ENCODE measurements at places on chromosomes 5 and 9. TPM values are rescaled to one million over a fixed set of nuclear protein-coding genes. Genes with fewer than 3 reads are reported as not detected.
A peak's percentile ranks its signal among the peaks of the same experiment; 100 is the strongest.

The KCNV2 gene
- total RNA-seq: not detected

The CCDC152 gene
- 0.78 TPM for total RNA-seq

The NEUROG1 gene
- not detected for total RNA-seq

The SERINC5 gene
- 60.4 TPM for total RNA-seq

The TRIP13 gene
- 0.81 TPM for total RNA-seq

The HMCN2 gene
- total RNA-seq: 7.8 TPM

GRCh38 chr5:39423331-39423751 is 1.4 kb downstream of the DAB2 start:
- H3K27ac ChIP-seq: peak overlapping the region; percentile 84
- peak overlapping the region; percentile 69 for H3K4me3 ChIP-seq
- H3K27me3 ChIP-seq: no peaks in the 10 kb centered on the region
- no peak for DNase-seq
- H3K36me3 ChIP-seq: no peaks in the 10 kb centered on the region

- no peaks in the 10 kb centered on the region for H3K27me3 ChIP-seq
- peaks cover 3% of the 10 kb centered on the region for H3K4me1 ChIP-seq
- no peak for DNase-seq
- H3K27ac ChIP-seq: no peak overlapping the region
These were observed 11.8 kb upstream of the JAK2 start for GRCh38 chr9:4973246-4973645.

DNA sequence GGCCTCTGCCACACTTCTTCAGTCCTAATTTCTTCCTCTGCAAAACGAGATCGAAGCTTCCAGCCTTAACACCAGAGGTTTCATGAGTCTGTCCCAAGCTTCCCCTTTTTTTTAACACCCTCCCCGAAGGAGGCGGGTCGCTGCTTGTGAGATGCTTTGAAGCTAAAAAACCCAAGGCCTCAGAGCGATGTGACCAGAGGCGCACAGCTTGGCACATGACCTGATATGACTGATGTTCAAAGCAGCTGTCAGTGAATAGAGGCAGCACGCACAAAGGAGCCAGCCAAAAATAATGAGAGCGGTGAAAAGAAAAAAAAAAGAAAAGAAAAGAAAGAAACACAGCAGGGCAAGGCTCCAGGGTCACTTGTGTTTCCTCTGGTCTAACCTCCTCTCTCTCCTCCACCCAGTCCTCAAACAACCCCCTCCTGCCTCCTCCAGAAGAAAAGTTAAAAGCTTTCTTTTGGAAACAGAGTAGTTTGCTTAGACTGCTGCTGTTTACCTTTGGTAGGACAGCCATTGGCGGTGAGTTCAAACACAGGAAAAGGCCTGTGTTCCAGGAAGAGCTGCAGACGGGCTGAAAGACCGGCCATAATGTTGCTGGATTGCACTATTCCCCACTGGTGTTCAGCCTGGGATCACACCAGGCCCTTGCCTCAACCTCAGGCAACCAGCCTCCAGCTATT is 10.9 kb upstream of the ZNF366 start:
- no peaks in the 10 kb centered on the region for H3K27me3 ChIP-seq
- DNase-seq: peak; percentile 74
- no peak overlapping the region for H3K4me3 ChIP-seq
- peak overlapping the region; percentile 70 for H3K27ac ChIP-seq

GRCh38 chr5:14241141-14241540 is 98.0 kb downstream of the TRIO start:
- no peak for DNase-seq
- no peak overlapping the region for H3K4me3 ChIP-seq
- H3K27me3 ChIP-seq: no peaks in the 10 kb centered on the region
- H3K27ac ChIP-seq: no peak overlapping the region
- peaks cover 6% of the 10 kb centered on the region for H3K4me1 ChIP-seq
- H3K36me3 ChIP-seq: no peaks in the 10 kb centered on the region

DNA sequence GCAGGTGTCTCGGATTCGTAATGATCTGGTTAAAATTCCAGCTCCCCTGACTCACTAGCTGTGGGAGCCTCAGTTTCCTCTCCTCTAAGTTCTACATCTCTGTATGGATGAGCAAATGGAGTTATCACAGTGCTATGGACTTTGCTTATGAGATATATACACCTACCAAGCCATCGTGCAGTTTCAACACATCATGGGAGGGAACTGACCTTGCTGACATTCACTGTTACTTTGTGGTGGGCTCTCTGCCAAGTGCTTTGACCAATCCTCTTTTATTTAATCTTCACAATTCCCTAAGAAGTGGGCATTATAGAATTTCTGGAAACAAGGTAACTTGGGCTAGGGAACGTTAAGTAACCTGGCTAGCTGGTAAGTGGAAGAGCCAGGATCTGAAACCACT is 70.2 kb downstream of the PTPN3 start:
- no peaks in the 10 kb centered on the region for H3K27me3 ChIP-seq
- no peaks in the 10 kb centered on the region for H3K4me1 ChIP-seq
- no peak overlapping the region for H3K27ac ChIP-seq

- no peaks in the 10 kb centered on the region for H3K36me3 ChIP-seq
- H3K27ac ChIP-seq: no peak overlapping the region
- no peak overlapping the region for H3K4me3 ChIP-seq
- DNase-seq: no peak
These were observed 39.7 kb downstream of the EGFLAM start for GRCh38 chr5:38297830-38298608.

GRCh38 chr5:63928451-63928850 is 33.8 kb downstream of the HTR1A start:
- no peaks in the 10 kb centered on the region for H3K27me3 ChIP-seq
- no peak for DNase-seq
- no peaks in the 10 kb centered on the region for H3K4me1 ChIP-seq
- H3K4me3 ChIP-seq: no peak overlapping the region
- H3K27ac ChIP-seq: no peak overlapping the region
- H3K36me3 ChIP-seq: no peaks in the 10 kb centered on the region

DNA sequence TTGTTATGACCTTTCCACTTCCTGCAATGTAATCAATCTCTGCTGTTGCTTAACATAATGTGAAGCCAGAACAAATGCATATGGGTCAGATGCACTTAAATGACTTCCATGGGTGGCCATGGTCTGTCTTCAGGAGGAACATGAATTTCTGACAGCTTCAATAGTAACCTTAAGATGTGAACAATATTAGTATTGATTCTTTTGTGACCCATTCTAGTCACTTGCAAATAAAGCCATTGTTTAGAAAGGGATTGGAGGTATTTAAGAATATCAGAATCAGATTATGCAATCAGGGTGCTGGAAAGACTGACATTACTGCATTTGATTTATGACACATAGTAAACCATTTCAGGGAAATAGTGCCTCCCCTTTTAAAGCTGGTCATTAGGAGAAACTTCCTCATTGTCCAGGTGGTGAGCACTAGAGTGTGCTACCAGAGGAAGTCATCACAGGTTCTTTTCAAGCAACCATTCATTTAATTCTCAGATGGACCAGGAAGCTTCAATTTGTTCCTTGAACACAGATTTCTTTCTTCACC is 32.1 kb downstream of the GRIN3A start:
- no peak for DNase-seq
- no peaks in the 10 kb centered on the region for H3K4me1 ChIP-seq
- H3K27me3 ChIP-seq: peaks cover 6% of the 10 kb centered on the region
- H3K36me3 ChIP-seq: no peaks in the 10 kb centered on the region
- no peak overlapping the region for H3K27ac ChIP-seq

GRCh38 chr5:113161806-113162205 is 185.2 kb downstream of the DCP2 start:
- H3K27ac ChIP-seq: no peak overlapping the region
- no peaks in the 10 kb centered on the region for H3K36me3 ChIP-seq
- no peak for DNase-seq
- H3K4me1 ChIP-seq: no peaks in the 10 kb centered on the region
- H3K4me3 ChIP-seq: no peak overlapping the region
- H3K27me3 ChIP-seq: no peaks in the 10 kb centered on the region

DNA sequence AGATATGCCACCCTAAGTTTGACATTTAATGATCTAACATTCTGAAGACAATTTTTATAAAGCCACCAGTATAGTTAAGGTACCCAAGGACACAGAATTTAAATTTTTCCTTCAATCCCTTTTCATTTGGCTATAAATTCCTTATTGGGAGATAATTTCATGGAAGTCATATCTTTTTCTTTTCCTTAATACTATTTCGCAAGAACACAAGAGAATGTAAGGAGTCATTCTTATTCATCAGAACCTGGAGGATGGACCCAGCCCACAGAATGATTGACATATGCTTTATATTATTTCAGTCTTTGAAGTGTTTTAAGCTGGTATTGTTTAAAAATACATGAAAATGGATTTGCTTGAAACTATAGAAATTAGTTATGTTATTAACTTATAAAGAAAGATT is 79.6 kb downstream of the DROSHA start:
- no peaks in the 10 kb centered on the region for H3K27me3 ChIP-seq
- no peak overlapping the region for H3K27ac ChIP-seq
- DNase-seq: no peak
- H3K36me3 ChIP-seq: peaks cover 44% of the 10 kb centered on the region
- no peak overlapping the region for H3K4me3 ChIP-seq

DNA sequence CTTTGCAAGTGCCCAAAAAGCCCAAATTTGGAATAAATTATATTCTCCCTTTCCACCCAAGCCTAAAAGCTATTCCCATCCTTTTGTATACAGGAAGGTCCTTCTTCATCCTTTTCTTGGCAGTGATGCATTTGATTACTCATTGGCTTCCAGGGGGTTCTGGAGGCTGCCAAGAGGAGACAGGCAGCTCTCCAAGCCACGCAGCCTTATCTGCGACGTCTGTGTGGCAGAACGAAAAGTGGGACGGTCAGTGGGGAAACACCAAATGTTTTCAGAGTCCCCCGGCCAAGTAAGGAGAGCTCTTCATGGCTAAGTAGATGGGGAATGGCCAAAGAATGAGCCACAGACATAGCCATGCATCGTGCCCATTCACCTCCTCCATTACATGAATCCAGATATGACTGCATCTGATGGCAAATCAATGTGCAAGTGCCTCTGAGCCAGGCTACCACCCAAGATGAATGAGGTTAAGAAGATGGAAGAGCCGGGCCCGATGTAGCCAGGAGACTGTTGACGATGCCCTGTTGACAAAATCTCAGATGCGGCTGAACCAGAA is 12.1 kb downstream of the ADAM19 start:
- H3K27ac ChIP-seq: peak overlapping the region; percentile 8
- H3K36me3 ChIP-seq: no peaks in the 10 kb centered on the region
- no peaks in the 10 kb centered on the region for H3K27me3 ChIP-seq
- no peak for DNase-seq
- H3K4me1 ChIP-seq: peaks cover 34% of the 10 kb centered on the region
- H3K4me3 ChIP-seq: no peak overlapping the region

GRCh38 chr9:82993856-82994605 is 68.9 kb downstream of the RASEF start:
- DNase-seq: no peak
- no peaks in the 10 kb centered on the region for H3K27me3 ChIP-seq
- H3K4me3 ChIP-seq: no peak overlapping the region

- no peak overlapping the region for H3K4me3 ChIP-seq
- no peak overlapping the region for H3K27ac ChIP-seq
- peaks cover 6% of the 10 kb centered on the region for H3K36me3 ChIP-seq
- H3K4me1 ChIP-seq: peaks cover 26% of the 10 kb centered on the region
- DNase-seq: no peak
- no peaks in the 10 kb centered on the region for H3K27me3 ChIP-seq
These were observed 54.4 kb upstream of the FAM120AOS start for GRCh38 chr9:93507768-93508167.

DNA sequence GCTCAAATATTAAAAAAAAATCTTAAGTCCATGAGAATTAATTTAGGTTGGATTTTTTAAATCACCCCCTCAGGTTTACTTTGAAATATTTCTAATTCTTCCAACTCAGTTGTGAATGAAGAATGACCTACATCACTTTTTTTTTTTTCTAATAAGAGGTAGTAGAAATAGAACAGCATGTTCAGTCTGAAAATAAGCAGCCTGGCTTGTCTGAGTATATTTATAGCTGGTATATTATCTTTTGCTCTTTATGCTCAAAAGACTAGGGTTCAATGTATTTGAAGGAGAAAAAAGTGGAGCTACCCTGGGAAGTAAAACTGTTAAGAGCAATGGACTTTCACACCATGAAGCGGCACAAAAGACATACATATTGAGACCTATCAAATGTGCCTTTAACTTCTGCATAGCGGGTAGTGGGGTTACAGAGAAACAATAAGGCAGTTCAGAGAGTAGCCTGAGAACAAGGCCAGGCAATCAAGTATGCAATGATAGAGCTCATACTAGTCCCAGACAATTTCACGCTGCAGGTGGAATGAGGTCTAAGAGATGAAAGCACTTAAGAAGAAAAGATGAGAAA is 175.4 kb upstream of the CDH12 start:
- no peak for DNase-seq
- H3K4me3 ChIP-seq: no peak overlapping the region
- no peaks in the 10 kb centered on the region for H3K27me3 ChIP-seq
- H3K4me1 ChIP-seq: no peaks in the 10 kb centered on the region

GRCh38 chr9:127825319-127826051 is 22.8 kb downstream of the FPGS start:
- H3K36me3 ChIP-seq: peaks cover 48% of the 10 kb centered on the region
- H3K27me3 ChIP-seq: no peaks in the 10 kb centered on the region
- DNase-seq: peak; percentile 78
- H3K4me3 ChIP-seq: no peak overlapping the region

- H3K27ac ChIP-seq: no peak overlapping the region
- H3K27me3 ChIP-seq: peaks cover 4% of the 10 kb centered on the region
- DNase-seq: no peak
- no peak overlapping the region for H3K4me3 ChIP-seq
These were observed 17.7 kb upstream of the UBAC1 start for GRCh38 chr9:135978642-135979546.

DNA sequence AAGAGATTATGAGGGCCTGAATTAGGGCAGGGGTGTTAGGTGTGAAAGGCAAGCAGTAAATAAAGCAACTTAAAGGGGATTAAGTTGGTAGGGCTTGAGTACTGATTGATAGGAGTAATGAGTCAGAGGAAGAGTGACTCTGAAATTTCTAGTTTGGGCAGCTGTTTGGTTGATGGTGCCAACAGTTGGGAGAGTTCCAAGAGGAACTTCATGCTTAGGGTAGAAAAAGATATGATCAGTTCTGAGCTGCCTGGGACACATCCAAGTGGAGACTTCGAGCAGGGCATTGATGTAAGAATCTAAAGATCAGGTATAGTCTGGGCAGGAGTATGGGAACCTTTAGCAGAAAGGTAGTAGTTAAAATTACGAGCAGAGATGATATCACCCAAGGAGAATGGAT is 10.2 kb downstream of the MAMDC2 start:
- H3K36me3 ChIP-seq: no peaks in the 10 kb centered on the region
- H3K4me1 ChIP-seq: peaks cover 4% of the 10 kb centered on the region
